Caco-2 (cell line): ENCODE measurements at places on chromosomes 12 and 14. TPM values are rescaled to one million over a fixed set of nuclear protein-coding genes. Genes with fewer than 3 reads are reported as not detected.
A peak's percentile ranks its signal among the peaks of the same experiment; 100 is the strongest.

DNA sequence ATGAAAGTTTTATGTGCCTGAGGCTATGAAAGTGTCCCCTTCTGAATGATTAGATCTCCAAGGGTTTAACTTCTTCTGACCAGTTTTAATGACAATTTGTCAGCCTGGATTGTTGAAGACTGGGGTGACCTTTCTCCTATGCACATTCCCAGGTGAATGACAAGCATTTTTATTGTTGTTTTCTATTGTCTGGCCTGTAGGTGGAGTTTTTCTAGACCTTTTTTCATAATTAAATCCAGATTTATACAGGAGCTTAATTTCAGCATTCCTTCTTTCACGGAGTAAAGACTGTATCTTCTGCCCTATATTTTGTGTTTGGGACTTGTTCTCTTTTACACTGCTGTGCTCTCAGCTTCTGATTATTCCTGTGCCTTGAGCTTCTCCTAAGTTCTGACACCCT, 125.0 kb upstream of the FAR2 start:
- peaks cover 6% of the 10 kb centered on the region; the same call in 1 of the 2 replicates for H3K4me1 ChIP-seq
- no peak overlapping the region for H3K4me3 ChIP-seq
- no peaks in the 10 kb centered on the region for H3K36me3 ChIP-seq
- peak overlapping the region; percentile 22 for H3K27ac ChIP-seq
- DNase-seq, result no peak
- no peaks in the 10 kb centered on the region for H3K27me3 ChIP-seq

DNA sequence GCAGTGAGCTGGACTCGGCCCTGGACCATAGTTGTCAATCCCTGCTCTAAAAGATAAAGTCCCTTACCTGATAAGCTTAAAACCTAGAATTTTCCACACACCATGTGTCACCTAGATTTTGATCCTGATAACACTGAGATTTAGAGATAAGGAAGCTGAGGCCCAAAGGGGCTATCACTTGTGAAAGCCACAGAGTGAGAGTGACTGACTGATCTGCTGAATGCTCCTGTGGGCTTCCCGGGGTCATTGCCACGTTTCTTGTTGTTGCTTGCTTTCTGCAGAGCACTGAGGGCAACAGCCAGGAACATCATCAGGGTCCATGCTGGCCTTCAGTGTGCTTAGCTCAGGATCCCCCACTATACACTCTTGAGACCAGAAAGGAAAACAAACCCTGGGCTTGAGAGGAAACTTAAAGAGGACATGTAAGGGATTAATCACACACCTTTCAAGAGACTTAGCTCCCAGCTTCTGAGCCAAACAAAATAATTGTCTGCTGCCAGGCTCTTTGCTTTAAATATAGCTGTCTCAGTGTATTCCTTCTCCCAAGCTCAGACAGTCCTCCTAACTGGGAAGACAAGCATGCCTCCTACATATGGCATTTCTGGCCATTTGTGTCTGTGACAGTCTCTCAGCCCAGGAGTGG, 82.6 kb upstream of the ARHGAP5 start:
- H3K27ac ChIP-seq, result peak overlapping the region; percentile 4
- H3K4me1 ChIP-seq, result peaks cover 19% of the 10 kb centered on the region
- no peak overlapping the region for H3K4me3 ChIP-seq

DNA sequence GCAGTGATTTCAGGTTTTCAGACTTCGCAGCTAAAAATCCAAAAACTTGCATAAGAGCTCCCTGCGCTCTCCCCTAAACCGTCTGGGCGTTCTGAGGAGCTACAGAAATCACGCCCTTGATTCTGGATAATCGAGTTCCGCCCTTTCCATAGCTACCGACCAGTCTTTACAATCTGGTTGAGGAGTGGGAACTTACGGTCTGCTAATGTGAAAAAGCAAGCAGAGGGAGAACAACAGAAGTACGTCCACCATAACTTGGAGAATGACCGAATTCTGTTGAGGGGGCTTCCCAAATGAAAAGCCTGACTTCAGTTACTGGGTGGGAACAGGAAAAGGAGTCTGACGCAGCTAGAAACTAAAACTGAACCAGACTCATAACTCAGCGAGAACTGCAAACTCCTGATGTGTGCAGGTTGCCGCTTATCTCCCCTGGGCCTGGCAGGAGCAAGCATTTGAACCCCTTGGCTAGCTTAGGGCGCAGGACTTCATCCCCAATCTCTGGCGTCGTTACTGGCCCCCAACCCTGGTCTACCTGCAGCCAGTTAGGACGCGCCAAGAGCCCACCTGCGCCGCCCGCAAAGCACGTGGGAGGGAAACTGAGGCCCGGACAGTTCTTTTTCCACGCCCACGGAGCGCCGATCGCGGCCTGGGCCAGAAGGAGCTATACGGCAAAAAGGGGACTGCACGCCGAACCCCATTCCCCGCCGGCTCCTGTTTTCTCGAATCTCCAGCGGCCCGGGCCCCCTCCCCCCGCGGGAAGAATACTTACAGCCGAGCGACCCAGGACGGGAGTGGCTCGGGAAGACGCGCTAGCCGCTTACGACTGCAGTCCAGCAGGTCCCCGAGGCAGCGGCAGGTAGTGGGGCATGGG, 838 bp downstream of the LRIG3 start:
- H3K4me1 ChIP-seq, result peaks cover 28% of the 10 kb centered on the region
- DNase-seq, result peak; percentile 15
- H3K27ac ChIP-seq, result peak overlapping the region; percentile 82
- no peaks in the 10 kb centered on the region for H3K36me3 ChIP-seq
- H3K4me3 ChIP-seq, result peak overlapping the region; percentile 59
- H3K27me3 ChIP-seq, result no peaks in the 10 kb centered on the region

ACTR10 gene
- total RNA-seq, result 49.0 and 50.1 TPM in 2 replicates

DNA sequence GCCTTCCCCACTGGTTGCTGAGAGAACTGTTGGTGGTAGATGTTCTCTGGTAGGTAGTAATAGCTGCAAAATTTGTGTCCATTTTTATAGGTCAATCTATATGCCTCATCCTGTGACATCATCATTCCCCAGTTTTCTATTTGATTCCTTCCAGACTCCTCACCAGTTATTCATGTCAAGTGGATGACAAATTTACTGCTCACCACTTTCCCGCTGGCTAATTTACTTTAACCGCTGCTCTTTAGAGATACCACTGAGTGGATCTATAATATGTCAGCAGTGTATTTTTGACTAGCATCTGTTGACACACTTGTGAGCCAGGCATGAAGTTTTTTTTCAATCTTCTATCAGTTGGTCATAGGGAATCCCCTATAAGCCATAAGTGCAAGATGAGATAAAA, 24.6 kb downstream of the GPR65 start:
- H3K36me3 ChIP-seq, result no peaks in the 10 kb centered on the region
- DNase-seq, result no peak
- H3K4me3 ChIP-seq, result no peak overlapping the region

GRCh38 chr12:28033538-28033915, 61.0 kb upstream of the PTHLH start:
- no peak overlapping the region for H3K4me3 ChIP-seq
- no peaks in the 10 kb centered on the region for H3K36me3 ChIP-seq
- H3K27ac ChIP-seq, result no peak overlapping the region
- H3K27me3 ChIP-seq, result no peaks in the 10 kb centered on the region
- no peak for DNase-seq

DNA sequence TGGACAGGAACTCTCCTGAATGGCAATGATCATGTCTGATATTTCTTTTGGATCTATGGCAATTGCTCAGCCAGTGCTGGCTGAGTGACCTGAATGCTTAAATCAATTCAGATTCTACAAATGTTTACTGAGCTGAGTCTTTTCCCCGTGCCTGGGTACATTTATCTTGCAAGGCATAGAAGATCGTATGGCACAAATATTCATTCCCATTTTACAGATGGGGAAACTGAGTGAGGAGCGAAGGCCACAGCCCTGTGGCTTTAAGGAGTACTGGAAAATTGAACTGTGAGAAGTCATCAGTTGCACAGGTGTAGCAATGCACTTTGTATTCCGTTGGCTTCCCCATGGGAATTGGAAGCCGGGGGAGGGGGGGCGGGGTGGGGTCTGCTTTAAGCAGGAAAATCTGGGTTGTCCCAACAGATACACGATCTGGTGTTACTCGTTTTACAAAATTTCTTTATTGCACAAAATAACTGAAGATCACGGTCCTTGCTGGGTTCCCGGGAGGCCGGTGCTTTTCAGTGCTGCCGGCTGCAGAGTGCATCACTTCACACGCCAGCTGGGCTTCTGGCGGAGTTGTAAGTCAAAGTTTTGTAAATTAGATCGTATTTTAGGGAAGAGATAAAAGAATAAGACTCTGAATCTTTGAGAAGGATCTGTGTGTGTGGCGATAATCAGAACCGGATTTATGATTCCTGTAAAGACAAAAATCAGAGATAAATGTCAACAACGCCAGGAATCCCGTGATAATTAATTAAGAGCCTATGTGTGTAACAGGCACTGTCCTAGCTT, 75.0 kb upstream of the MAP1LC3B2 start:
- no peak overlapping the region for H3K4me3 ChIP-seq
- H3K27ac ChIP-seq, result no peak overlapping the region
- no peaks in the 10 kb centered on the region for H3K36me3 ChIP-seq

DNA sequence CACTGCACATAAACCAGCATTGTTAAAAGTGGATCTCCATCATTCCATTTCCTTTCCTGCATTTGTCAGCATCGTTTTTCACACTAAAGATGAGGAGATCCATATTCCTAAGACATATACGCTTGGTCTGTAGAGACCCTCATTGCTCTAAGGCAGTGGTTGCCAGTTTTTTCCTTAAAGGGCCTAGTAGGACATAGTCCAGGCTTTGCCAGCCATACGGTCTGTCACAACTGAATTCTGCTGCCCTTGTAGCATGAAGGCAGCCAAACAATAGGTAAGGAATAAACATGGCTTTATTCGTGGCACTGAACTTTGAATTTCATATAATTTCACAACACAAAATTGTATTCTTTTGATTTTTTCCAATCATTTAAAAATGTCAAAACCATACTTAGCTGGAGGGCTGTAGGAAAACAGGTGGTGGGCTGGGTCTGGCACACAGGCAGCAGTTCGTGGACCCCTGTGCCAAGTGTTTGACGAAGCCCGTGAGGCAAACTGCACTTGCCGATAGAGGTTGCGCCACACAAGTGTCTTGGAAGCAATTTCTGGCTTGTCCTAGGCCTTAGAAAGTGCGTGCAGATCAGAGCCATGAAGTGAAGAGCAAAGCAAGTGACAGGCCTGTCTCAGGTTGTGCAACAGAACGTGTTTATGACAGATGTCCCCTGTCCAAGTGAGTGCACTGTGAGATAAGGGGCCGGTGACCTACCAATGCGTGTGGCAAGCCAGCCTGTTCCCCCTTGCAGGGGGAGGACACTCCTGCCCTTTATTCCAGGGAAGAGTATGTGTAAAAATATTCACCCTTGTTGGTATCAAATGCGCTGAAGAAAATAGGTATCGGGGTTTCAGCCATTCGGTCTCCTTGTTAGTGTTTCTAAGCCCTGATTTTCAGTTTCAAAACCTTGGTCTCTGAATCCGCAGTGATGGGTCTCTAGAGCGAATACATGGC, 916 bp upstream of the CHPT1 start:
- no peaks in the 10 kb centered on the region for H3K36me3 ChIP-seq
- H3K4me3 ChIP-seq, result peak overlapping the region; percentile 81
- peak overlapping the region; percentile 77 for H3K27ac ChIP-seq

AGAP2 gene
- 0.09 TPM in 1 of 2 replicates, not detected in the other for total RNA-seq

ARHGEF40 gene
- 6.5 and 7.1 TPM in 2 replicates for total RNA-seq

GRCh38 chr14:64983439-64984310, 3.0 kb upstream of the FNTB start:
- peaks cover 10% of the 10 kb centered on the region for H3K4me1 ChIP-seq
- no peaks in the 10 kb centered on the region for H3K36me3 ChIP-seq
- DNase-seq, result peak; percentile 59
- H3K27ac ChIP-seq, result no peak overlapping the region
- no peaks in the 10 kb centered on the region for H3K27me3 ChIP-seq
- H3K4me3 ChIP-seq, result no peak overlapping the region

SLC39A5 gene
- 83.1 and 110 TPM in 2 replicates for total RNA-seq

DNA sequence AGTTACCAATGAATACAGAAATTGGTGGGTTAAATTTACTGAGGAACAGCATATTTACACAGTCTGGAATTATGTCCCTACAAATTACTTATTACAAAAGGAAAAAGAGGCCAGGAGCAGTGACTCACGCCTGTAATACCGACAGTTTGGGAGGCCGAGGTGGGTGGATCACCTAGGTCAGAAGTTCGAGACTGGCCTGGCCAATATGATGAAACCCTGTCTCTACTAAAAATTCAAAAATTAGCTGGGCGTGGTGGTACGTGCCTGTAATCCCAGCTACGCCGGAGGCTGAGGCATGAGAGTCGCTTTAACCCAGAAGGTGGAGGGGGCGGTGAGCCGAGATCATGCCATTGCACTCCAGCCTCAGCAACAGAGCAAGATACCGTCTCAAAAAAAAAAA, 52.6 kb downstream of the HECTD1 start:
- no peaks in the 10 kb centered on the region for H3K36me3 ChIP-seq
- no peak for DNase-seq
- H3K4me1 ChIP-seq, result no peaks in the 10 kb centered on the region
- H3K27ac ChIP-seq, result no peak overlapping the region
- H3K4me3 ChIP-seq, result no peak overlapping the region
- no peaks in the 10 kb centered on the region for H3K27me3 ChIP-seq

KCNH3 gene
- total RNA-seq, result 0.16 and 0.27 TPM in 2 replicates

DNA sequence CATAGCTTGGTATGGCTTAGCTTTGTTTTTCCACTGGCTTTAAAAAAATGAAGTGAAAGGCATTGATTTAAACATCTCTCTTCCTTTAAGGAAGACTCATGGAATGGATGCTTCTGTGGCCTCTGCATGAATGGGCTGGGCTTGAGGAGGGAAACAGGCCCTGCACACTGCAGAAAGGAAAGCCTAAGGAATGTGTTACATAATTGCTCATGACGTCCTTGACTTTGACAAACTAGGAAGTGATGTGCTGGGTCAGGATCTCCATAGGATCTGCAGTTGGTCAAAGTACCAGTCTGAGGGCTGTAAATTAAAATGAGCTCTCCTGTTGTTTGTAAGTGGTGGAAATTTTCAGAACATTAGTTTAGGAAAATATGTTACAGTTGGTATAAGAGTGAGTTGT, 12.7 kb downstream of the SAMD4A start:
- peaks cover 1% of the 10 kb centered on the region; the same call in 1 of the 2 replicates for H3K36me3 ChIP-seq
- H3K4me3 ChIP-seq, result no peak overlapping the region
- H3K27me3 ChIP-seq, result no peaks in the 10 kb centered on the region
- no peak overlapping the region for H3K27ac ChIP-seq
- H3K4me1 ChIP-seq, result peaks cover 31% of the 10 kb centered on the region

GRCh38 chr12:26896913-26897312, 40.9 kb downstream of the INTS13 start:
- no peak overlapping the region for H3K27ac ChIP-seq
- no peaks in the 10 kb centered on the region for H3K27me3 ChIP-seq
- no peaks in the 10 kb centered on the region for H3K36me3 ChIP-seq
- no peaks in the 10 kb centered on the region for H3K4me1 ChIP-seq
- H3K4me3 ChIP-seq, result no peak overlapping the region

DNA sequence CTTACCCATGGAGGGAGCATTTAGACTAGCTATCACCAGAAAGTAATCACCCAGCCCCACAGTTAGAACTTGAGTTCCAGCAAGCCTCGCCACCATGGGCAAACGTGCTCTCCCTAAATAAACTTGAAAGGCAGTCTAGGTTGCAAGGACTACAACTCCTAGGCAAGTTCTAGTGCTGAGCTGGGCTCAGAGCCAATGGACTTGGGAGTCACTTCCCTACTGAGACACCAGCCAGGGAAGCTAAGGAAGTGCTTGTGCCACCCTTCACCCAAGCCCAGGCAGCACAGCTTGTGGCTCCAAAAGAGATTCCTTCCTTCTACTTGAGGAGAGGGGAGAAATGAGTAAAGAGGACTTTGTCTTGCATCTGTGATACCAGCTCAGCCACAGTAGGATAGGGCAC, 57.9 kb downstream of the SLCO1A2 start:
- H3K4me3 ChIP-seq, result no peak overlapping the region
- no peaks in the 10 kb centered on the region for H3K4me1 ChIP-seq
- no peak for DNase-seq

PLA2G1B gene
- total RNA-seq, result not detected in 2 replicates

RNASE7 gene
- total RNA-seq, result not detected in 2 replicates
